ENCODE measurements at places on chromosomes 12 and 14.

GRCh38 chr14:66087231-66087630, 398.9 kb upstream of the CCDC196 start:
- no peak for DNase-seq

- DNase-seq: no peak
Observed at GRCh38 chr12:118328486-118329330, 44.0 kb downstream of the TAOK3 start.

- no peak for DNase-seq
Observed at GRCh38 chr14:101821528-101821927, 60.0 kb downstream of the PPP2R5C start.

- no peak for DNase-seq
Observed at GRCh38 chr12:115897729-115898128, 379.8 kb downstream of the MED13L start.

- no peak for DNase-seq
Observed at GRCh38 chr14:22580625-22581024, 8.4 kb downstream of the DAD1 start.

DNA sequence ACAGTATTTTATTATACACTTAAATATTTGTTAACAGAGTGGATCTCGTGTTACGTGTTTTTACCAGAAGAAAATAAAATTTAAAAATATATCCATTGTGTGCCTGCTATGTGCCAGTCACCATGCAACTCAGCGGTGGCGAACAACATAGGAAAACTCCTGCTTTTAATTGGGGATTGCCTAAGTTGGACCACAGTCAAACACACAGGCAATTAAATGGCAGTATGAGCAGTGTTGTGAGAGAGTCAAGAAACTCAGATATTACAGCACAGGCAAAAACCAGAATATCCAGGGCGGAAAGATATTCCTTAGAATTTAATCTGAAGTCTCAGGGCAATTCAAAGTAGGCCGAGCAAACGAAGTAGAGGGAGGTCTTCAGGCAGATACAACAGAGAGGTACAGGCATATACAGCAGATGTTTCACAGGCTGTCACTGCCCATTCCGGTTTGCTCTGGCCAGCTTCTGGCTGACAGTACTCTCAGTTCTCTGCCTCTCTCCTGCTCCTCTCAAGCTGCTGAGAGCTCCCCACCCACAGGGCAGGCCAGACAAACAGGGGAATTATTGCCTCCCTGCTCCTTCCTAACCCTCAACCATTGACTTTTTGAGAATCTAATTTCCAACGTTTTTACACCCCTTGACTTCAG, 540.2 kb upstream of the TMEM132C start:
- DNase-seq: no peak

DNA sequence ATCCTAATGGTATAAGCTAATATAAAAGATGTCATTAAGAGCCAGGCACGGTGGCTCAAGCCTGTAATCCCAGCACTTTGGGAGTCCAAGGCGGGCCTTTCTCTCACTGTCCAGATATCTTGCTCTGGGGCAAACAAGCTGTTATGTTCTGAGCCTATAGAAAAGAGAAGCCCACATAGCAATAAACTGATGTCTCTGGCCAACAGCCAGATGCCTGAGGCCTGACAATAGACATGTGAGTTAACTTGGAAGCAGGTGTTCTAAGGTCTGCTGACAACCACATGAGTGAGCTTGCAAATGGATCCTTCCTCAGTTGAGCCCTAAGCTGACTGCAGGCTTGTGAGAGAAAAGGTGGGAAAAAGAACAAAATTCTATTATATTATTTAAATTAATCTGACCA, 25.0 kb downstream of the YAF2 start:
- no peak for DNase-seq
